ENCODE measurements at places on chromosomes 13 and 19.

DNA sequence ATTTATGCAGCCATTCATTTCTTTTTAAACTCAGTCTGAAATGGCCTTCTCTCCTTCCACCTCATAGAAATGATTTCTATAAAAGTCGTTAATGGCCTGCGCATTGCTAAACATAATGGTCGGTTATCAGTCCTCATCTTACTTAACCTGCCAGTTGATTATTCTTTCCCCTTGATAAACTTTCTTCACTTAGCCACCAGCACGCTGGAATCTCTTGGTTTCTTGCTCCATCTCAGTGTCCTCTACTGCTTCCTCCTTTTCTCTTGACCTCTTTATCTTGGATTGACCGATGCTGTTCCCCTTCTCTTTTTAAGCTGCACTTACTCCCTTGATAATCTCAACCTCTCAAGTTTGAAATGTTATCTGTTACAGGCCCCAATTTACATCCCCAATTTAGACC, 12.2 kb upstream of the CLC start:
- no peak for DNase-seq

DNA sequence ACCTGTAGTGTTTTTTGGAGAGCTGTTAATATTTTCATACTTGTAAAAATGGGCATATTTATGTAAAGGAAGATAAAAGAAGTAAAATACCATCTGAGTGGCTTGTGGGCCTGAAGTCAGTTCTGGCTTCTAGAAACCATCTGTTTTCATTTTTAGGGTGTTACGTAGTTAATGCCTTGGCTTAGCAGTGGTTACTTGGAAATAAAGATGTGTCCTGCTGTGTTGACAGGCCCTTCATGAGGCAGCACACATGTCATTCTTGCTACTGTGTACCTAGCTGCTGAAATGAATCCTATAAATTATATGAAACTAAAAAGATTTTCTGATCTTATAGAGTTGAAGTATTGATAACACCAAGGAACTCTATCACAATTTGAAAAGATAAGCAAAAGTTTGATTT, 16.0 kb downstream of the ILF3 start:
- no peak for DNase-seq

DNA sequence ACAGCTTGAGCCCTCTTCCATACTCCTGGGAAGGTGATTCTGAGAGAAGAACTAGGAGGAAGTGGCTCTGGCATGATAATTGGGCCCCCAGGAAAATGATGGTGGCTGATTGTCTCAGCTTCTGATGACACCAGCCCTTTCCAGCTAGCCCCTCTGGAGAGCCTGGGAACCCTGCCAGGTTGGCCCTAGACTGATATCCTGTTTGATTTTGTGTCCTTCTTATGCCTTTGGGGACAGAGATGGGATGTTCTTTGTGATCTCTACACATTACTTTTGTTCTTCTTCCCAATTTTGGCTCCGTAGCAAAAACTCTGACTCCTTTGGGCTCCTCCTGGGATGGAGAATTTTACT, 39.7 kb downstream of the ERICH6B start:
- DNase-seq, result no peak

GRCh38 chr13:30154931-30155330, 152.4 kb downstream of the KATNAL1 start:
- no peak for DNase-seq

GRCh38 chr19:55390461-55390880, 4.7 kb downstream of the RPL28 start:
- no peak for DNase-seq

GRCh38 chr13:20428666-20429644, 96.7 kb downstream of the CRYL1 start:
- DNase-seq, result no peak

DNA sequence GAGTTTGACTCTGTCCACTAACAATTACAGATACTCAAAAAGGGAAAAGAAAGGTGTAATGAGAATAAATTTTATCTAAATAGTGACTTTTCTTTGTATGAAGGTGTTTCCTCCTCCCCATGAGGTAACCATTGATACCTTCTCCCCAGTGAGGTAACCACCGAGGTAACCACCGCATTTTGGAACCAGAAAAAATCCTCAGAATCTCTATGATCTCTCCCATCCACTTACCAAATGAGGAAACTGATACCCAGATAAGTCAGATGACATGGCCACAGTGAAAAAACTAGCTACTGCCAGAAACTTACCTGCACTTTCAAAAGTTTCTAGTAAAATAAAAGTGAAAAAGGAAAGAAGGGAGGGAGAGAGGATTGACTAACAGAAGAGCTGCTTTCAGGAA, 124.0 kb upstream of the FNDC3A start:
- DNase-seq, result no peak
